ENCODE measurements at places on chromosomes 5 and 9. TPM values are rescaled to one million over a fixed set of nuclear protein-coding genes. Genes with fewer than 3 reads are reported as not detected.

Gene ENTREP1
- not detected for total RNA-seq

Gene ANKRD31
- total RNA-seq: 0.99 TPM

Gene PRDM9
- total RNA-seq: not detected

GRCh38 chr5:45060724-45061123, 252.0 kb downstream of the MRPS30 start:
- H3K36me3 ChIP-seq: no peaks in the 10 kb centered on the region
- H3K4me1 ChIP-seq: no peaks in the 10 kb centered on the region
- H3K4me3 ChIP-seq: no peak overlapping the region
- no peak for DNase-seq

- no peaks in the 10 kb centered on the region for H3K4me1 ChIP-seq
- DNase-seq: no peak
- no peaks in the 10 kb centered on the region for H3K36me3 ChIP-seq
- no peak overlapping the region for H3K4me3 ChIP-seq
- peaks cover 4% of the 10 kb centered on the region for H3K27me3 ChIP-seq
- H3K27ac ChIP-seq: no peak overlapping the region
Measured at GRCh38 chr9:109250771-109251079, 70.1 kb downstream of the EPB41L4B start.

DNA sequence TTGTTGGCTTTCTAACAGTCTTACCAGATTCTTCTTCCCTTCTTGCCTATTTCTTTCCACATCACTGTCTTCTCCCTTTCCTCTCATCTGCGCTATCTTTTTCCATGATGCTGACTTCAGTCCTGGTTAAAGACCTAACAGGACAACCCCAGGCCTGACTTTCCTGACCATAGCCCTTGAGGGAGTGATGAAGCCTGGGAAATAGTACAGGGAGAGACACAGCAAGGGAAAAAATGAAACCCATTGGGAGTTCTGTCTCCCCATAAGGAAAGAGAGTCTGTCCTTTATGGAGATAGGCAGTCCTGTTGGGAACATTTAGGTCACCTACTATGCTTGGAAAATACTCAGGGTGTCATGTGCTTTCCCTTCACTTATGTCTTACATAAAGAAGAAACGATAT, 92.7 kb downstream of the GIN1 start:
- no peak overlapping the region for H3K4me3 ChIP-seq
- no peak for DNase-seq
- H3K27ac ChIP-seq: no peak overlapping the region

GRCh38 chr5:91433861-91434260, 50.7 kb upstream of the ARRDC3 start:
- H3K36me3 ChIP-seq: peaks cover 10% of the 10 kb centered on the region
- peak overlapping the region; percentile 83 for H3K27ac ChIP-seq
- H3K4me3 ChIP-seq: no peak overlapping the region
- peaks cover 39% of the 10 kb centered on the region for H3K4me1 ChIP-seq

- H3K27ac ChIP-seq: no peak overlapping the region
- no peak for DNase-seq
- no peaks in the 10 kb centered on the region for H3K27me3 ChIP-seq
- H3K36me3 ChIP-seq: no peaks in the 10 kb centered on the region
- peaks cover 4% of the 10 kb centered on the region for H3K4me1 ChIP-seq
Measured at GRCh38 chr5:173743641-173744343, 127.3 kb upstream of the BOD1 start.

DNA sequence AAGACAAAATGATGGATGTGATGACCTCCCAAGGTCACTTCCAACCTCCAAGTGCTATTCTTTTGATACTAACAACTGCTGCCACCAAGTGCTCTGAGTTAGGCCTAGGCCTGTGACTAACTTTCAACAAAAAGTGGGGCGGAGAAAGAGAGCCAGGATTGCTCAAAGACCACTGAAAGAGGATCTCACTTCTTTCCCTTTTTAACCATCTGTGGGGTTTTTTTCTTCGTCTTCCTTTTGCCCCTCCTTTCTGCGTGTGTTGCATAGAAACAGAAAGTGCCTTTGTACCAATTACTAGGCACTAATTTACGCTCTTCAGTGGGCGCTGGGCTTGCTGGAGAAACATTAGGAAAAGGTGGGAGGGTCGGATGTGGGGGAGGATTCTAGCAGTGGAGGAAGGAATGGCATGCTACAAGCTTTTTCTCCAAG, 8.0 kb downstream of the KLF9 start:
- H3K4me3 ChIP-seq: peak overlapping the region; percentile 88
- peaks cover 12% of the 10 kb centered on the region for H3K36me3 ChIP-seq
- H3K4me1 ChIP-seq: peaks cover 77% of the 10 kb centered on the region
- DNase-seq: peak; percentile 55

DNA sequence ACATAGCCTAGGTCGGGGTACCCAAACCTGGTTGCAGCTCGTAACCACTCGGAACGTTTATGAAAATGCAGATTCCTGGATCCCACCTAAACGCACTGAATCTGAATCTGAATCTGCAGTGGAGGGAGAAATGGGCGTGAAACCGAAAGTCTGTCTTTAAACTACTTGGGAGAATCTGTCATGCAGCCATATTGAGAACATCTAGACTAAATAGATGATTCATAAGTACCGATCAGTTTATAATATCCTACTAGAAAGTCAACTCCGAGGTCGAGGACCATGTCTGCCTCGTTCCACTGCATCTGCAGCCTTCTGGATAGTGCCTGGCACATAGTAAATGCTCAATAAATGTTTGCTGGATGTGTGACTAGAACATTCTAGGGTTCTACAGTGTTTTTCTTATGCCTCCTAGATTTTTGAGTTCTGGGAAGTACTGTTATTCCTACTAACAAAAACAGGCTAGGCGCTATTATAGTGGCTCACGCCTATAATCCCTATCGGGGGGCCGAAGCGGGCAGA, 632 bp downstream of the COQ4 start:
- DNase-seq: no peak
- peaks cover 11% of the 10 kb centered on the region for H3K36me3 ChIP-seq
- peak overlapping the region; percentile 98 for H3K27ac ChIP-seq
- peak overlapping the region; percentile 95 for H3K4me3 ChIP-seq

All from activated naive CD8-positive, alpha-beta T cell treated with anti-CD3 and anti-CD28 coated beads for 36 hours (primary cell).